ENCODE measurements at places on chromosomes 12 and 14.

- DNase-seq = no peak
Measured at GRCh38 chr14:44404036-44404435, 103.0 kb downstream of the FSCB start.

DNA sequence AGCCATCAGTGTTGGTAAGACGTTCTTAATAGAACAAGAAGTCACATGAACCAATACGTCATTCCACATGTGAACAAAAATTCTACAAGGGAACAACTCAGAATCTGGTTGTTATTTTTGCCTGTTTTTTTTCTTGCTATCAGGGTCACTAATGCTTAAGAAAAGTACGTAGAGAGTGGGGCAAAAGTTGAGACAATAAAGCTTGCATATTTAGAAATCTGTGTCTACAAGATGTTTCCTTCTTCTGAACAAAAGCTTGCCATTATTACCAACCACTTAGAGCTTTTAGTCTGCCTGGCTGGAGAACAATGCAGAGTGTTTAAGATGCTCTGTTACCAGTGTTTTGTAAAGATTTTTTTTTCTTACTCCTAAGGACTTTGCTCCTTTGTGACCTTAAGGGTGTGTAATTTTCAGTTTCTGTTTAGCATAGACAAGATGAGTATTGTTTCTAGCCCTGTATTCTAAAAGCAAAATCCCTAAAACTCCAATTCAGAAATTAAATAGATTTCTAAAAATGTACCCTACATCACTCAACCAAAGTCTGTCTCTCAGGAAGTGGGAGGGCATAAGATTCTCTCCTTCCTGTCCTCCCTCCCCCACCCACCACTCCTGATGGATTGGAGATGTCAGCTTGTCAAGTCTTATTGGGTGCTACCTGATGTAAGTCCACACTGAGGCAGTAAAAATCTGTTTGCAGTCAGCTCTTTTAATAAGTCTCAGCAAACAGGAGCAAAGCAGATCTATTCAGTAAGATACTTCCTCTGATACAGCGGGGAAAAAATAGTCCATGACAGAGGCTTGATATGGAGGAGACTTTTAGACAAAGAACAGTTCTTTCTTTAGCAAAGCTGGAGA, 267.6 kb downstream of the GRIN2B start:
- DNase-seq = no peak

DNA sequence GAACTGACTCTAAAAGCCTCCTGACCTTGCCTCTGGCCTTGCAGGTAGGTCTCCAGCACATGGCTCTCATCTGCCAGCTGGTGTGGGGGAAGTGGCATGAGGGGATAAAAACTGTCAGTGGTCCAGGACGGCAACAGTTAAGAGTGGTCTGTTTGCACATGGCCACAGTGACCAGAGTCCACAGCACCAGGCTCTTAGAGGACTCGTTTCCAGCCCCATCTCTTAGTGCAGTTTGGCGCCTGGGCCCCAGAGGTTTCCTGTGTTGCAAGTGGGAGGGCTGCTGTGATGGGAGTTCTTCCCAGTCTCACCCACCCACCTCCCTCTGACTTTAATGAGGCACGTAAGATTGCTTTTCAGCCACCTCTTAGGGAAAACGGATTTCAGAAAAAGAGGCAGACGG, 37.0 kb downstream of the APPL2 start:
- DNase-seq = no peak

GRCh38 chr14:25259470-25259869, 209.5 kb upstream of the STXBP6 start:
- DNase-seq = no peak

GRCh38 chr12:8508223-8508622, 5.1 kb upstream of the CLEC4D start:
- DNase-seq = no peak
